ENCODE measurements at places on chromosomes 5 and 9.

DNA sequence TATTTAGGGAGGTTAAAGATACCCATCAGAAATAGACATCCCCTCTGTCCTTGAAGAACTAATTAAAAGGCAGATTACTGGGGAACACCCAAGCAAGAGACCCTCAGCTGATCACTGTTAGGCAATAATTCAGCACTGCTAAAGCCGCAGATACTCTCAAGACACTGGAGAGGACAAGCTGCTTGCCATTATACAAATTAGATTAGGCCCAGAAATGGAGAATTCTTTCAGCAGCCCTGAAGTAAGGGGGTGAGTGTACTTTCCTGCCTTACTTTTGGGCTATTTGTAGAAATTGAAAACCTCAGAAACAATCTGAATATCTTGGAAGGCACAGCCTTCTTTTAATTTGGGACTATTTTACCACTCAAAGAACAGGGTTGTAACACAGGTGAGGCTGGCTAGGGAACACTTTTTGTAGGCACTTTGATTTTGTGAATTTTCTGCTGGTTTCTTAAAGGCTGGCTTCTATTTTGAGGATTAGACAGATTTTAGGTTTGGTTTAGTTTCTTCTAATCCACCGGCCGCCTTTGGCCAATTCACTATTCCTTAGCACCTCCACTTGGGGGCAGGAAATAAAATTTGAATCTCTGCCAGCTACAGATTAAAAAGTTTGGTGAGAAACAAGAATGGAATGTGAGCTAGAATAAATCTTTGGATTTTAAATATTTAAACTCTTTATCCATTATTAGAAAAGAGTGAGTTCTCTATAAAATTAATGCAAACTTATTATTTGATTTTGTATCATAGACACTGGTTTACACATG is 106.0 kb downstream of the SMARCA2 start:
- DNase-seq = no peak

- DNase-seq = no peak
Observed at GRCh38 chr5:119694284-119694683, 64.9 kb downstream of the FAM170A start.

GRCh38 chr5:109721741-109722140 is 32.0 kb downstream of the MAN2A1 start:
- no peak for DNase-seq

GRCh38 chr9:97280755-97281330 is 26.6 kb upstream of the CCDC180 start:
- no peak for DNase-seq

Measured in NCI-H510A (cell line).